WTC11 (cell line): ENCODE measurements at places on chromosomes 13 and 19. TPM values are rescaled to one million over a fixed set of nuclear protein-coding genes. Genes with fewer than 3 reads are reported as not detected.
A peak's percentile ranks its signal among the peaks of the same experiment; 100 is the strongest.

- no peaks in the 10 kb centered on the region; the same call in 1 of the 2 replicates for H3K27me3 ChIP-seq
- H3K4me3 ChIP-seq, result no peak overlapping the region
- no peak overlapping the region for H3K27ac ChIP-seq
- DNase-seq, result no peak
- H3K36me3 ChIP-seq, result no peaks in the 10 kb centered on the region; the same call in 1 of the 2 replicates
These were observed 51.3 kb downstream of the COL4A2 start for GRCh38 chr13:110358381-110358780.

GRCh38 chr13:48410199-48410598 is 2.7 kb downstream of the LPAR6 start:
- peak overlapping the region; percentile 61 for H3K4me3 ChIP-seq
- H3K4me1 ChIP-seq, result peaks cover 24% of the 10 kb centered on the region
- H3K27me3 ChIP-seq, result no peaks in the 10 kb centered on the region
- no peaks in the 10 kb centered on the region for H3K36me3 ChIP-seq
- DNase-seq, result no peak
- H3K27ac ChIP-seq, result no peak overlapping the region

DNA sequence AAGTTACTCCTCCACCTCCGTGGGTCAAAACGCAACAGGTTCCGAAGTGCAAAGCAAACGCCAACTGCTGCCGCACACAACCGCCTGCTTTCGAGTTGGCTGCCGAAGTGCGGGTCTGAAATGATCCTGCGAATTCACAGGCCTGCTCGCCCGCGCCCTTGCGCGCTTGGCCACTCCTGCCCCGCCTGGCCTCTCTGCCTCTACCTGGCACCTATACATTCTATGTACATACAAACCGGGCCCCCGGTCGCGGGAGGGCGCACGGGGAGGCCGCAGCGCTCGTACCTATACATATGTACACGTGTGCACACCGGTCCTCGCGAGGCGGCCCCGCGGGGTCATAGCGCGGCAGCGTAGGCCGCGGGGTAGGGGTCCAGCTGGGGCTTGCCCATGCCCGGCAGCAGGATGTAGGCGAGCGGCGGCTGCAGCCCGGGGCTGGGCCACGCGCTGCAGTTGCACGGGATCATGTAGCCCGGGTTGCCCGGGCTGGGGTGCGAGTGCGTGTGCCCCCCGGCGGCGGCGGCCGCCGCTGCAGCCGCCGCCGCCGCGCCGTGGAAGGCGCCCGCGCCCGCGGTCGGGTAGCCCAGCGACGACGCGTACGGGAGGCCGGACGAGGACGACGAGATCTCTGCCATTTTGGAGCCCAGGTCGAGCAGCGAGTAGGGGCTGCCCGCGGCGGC is 1.3 kb downstream of the SOX21 start:
- DNase-seq, result peak; percentile 53
- no peak overlapping the region for H3K27ac ChIP-seq
- H3K27me3 ChIP-seq, result peaks cover 85% of the 10 kb centered on the region
- peaks cover 57% of the 10 kb centered on the region for H3K4me1 ChIP-seq

GRCh38 chr13:112968380-112968909 is 569 bp upstream of the MCF2L start:
- H3K4me3 ChIP-seq, result peak overlapping the region; percentile 59
- H3K27ac ChIP-seq, result no peak overlapping the region
- peaks cover 16% of the 10 kb centered on the region for H3K27me3 ChIP-seq
- H3K4me1 ChIP-seq, result peaks cover 11% of the 10 kb centered on the region

GRCh38 chr19:47122359-47123335 is 8.0 kb upstream of the SAE1 start:
- peaks cover 4% of the 10 kb centered on the region for H3K4me1 ChIP-seq
- no peak for DNase-seq
- no peaks in the 10 kb centered on the region for H3K36me3 ChIP-seq

TMEM221 gene
- total RNA-seq, result 1.2 to 2.9 TPM (median 2.3 TPM) in 3 replicates

SMIM44 gene
- total RNA-seq, result not detected in 3 replicates

- H3K36me3 ChIP-seq, result no peaks in the 10 kb centered on the region; the same call in 1 of the 2 replicates
- H3K4me1 ChIP-seq, result peaks cover 18% of the 10 kb centered on the region
- peak overlapping the region; percentile 98; the same call in 1 of the 2 replicates for H3K27ac ChIP-seq
- no peaks in the 10 kb centered on the region for H3K27me3 ChIP-seq
These were observed 1.8 kb downstream of the RABAC1 start for GRCh38 chr19:41957161-41957837.

RYR1 gene
- 19.8 to 24.2 TPM (median 21.1 TPM) in 3 replicates for total RNA-seq

KASH5 gene
- total RNA-seq, result 0.14 to 0.42 TPM in 2 of 3 replicates, not detected in the other

DNA sequence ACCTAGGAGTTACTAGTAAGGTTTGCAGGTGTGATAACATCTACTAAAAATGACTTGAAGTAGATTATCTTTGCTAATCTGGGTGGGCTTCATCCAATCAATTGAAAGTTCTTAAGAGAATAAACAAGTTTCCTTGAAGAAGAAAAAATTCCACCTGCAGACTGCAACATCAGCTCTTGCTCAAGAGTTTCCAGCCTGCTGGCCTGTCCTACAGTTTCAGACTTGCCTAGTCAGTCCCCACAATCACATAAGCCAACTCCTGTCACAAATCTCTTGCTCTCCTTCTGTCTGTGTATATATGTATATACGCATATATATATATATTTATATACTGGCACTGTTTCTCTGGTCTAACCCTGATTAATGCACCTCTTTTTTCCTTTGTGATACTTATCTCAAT is 67.3 kb upstream of the ITM2B start:
- H3K27ac ChIP-seq, result no peak overlapping the region
- H3K4me3 ChIP-seq, result no peak overlapping the region
- no peak for DNase-seq
- H3K36me3 ChIP-seq, result no peaks in the 10 kb centered on the region
- H3K4me1 ChIP-seq, result peaks cover 16% of the 10 kb centered on the region
- H3K27me3 ChIP-seq, result no peaks in the 10 kb centered on the region; the same call in 1 of the 2 replicates

- H3K4me3 ChIP-seq, result no peak overlapping the region
- H3K36me3 ChIP-seq, result no peaks in the 10 kb centered on the region
- no peak overlapping the region for H3K27ac ChIP-seq
- no peak for DNase-seq
These were observed 6.4 kb upstream of the MAP2K7 start for GRCh38 chr19:7897292-7897691.

DNA sequence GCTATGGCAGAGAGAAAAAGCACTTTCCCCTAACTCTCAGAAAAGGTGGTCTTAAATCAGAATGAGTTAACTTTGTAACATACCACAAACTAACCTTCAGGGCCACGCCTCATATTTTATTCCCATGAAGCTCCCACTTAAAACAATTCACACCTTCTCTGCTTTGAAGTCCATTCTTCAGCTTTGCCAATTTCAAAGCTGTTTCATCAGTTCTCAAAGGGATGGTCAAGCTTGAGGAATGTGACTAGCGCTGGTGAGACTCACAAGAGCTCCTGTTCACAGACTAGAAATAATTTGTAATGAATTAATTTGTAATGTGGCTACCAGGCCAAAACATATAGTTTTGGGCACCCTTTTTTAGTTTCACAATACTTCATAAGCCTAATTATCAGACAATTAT is 68.2 kb downstream of the STK24 start:
- H3K27me3 ChIP-seq, result no peaks in the 10 kb centered on the region
- peaks cover 2% of the 10 kb centered on the region; the same call in 1 of the 2 replicates for H3K36me3 ChIP-seq
- H3K4me3 ChIP-seq, result no peak overlapping the region
- peak overlapping the region; percentile 83 for H3K27ac ChIP-seq

DNA sequence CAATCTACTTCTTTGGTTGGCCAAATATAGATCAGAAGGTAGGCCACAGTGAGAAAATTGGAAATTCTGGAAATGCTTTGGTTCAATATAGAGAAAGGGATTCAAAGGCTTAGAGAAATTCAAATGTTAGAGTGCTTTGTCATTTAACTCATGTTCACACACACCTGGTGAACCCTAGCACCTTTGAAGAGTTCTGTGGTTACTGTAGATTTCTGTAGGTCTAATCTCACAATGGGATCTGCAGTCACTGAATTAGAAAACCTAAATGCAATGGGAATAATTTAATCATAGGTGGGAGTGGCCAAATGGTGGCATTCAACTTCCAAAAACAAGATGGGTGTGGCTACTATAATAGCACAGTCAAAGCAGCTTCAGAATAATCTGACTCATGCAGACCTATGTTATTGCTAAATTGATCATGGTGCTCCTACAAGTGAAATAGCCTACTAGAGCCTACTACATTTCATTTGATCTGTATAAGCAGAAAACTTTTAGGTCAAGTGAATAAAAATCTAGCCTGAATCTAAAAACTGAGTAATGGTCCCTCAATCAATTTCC is 1152.9 kb downstream of the PCDH9 start:
- H3K4me3 ChIP-seq, result no peak overlapping the region
- H3K27me3 ChIP-seq, result no peaks in the 10 kb centered on the region
- peaks cover 4% of the 10 kb centered on the region; the same call in 1 of the 2 replicates for H3K4me1 ChIP-seq

DNA sequence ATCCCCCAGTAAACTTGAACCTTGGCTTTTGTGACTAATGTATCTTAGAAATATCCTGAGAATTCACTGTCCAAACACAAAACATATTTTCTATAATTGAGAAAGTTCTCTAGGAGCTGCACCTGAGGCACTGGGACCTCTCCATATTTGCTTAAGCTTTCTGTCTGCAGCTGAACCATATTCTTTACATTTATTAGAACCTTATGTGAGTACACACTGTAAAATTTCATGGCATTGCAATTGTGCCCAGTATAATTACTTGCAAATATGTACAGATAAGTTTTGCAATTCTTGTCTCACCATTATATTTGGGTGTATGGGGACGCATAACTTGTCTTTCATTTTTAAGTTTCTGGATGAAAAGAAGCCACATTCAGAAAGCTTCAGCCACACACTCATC is 280.7 kb upstream of the KLHL1 start:
- peaks cover 58% of the 10 kb centered on the region for H3K27me3 ChIP-seq
- H3K27ac ChIP-seq, result no peak overlapping the region
- DNase-seq, result no peak
- no peak overlapping the region for H3K4me3 ChIP-seq

SMIM24 gene
- 2.8 to 9.9 TPM (median 7.4 TPM) in 3 replicates for total RNA-seq

DNA sequence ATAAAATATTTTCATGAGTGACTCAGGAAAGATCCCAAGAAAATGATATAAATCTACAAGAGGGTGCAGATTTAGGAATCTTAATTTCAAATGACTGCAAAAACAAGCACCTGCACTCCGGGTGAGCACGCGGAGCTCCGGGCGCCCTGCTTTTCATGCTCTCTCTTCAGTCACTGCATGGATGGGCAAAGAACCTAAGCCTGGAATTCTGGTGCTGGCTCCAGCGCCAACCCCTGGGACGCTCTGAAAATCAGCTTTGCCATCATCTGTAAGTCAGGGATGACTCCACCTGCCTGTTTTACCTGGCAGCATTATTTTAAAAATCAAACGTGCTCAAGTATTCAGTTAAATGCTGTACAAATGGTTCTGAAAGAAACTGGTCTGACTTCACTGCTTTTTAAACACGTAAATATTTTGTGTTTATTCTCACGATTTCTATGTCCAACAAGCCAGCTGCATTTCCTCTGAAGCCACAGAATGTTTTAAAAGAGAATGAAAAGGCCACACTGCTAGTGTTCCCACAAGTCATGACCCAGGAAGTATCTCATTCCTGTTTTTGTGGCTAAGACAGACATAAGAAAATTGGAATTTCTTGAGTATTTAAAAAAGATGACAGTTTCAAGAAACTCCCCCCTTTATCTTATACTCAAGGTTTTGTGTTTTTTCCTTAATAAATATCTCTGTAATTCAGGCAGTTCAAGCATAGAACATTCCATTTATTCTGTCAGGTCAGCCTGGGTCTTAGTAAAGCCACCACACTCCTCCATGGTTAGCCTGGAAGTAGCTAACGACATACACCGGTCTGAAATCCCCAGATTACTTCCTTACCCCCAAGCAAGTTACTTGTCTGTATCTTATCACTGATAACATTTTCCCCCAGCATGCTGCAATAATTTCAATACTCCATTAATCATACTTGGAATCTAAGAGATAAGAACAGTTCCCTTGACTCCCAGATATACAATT is 81.1 kb downstream of the COL4A1 start:
- DNase-seq, result no peak
- no peak overlapping the region; the same call in 1 of the 2 replicates for H3K27ac ChIP-seq
- H3K4me3 ChIP-seq, result no peak overlapping the region
- H3K4me1 ChIP-seq, result peaks cover 20% of the 10 kb centered on the region
- H3K27me3 ChIP-seq, result no peaks in the 10 kb centered on the region

- H3K4me1 ChIP-seq, result peaks cover 40% of the 10 kb centered on the region
- DNase-seq, result peak; percentile 54
- H3K27me3 ChIP-seq, result peaks cover 8% of the 10 kb centered on the region
- H3K4me3 ChIP-seq, result peak overlapping the region; percentile 89
- H3K36me3 ChIP-seq, result peaks cover 14% of the 10 kb centered on the region; the same call in 1 of the 2 replicates
These were observed 9.0 kb downstream of the ZNF808 start for GRCh38 chr19:52536448-52536800.

COL5A3 gene
- 0.81 to 1.2 TPM (median 0.96 TPM) in 3 replicates for total RNA-seq

- DNase-seq, result peak; percentile 50
- H3K27ac ChIP-seq, result no peak overlapping the region
- peaks cover 23% of the 10 kb centered on the region for H3K4me1 ChIP-seq
- no peak overlapping the region for H3K4me3 ChIP-seq
- H3K36me3 ChIP-seq, result no peaks in the 10 kb centered on the region
These were observed 28.1 kb upstream of the SIAH3 start for GRCh38 chr13:45879666-45880065.

IL27RA gene
- 11.8 to 12.2 TPM (median 12.0 TPM) in 3 replicates for total RNA-seq

- H3K4me3 ChIP-seq, result no peak overlapping the region
- H3K27me3 ChIP-seq, result no peaks in the 10 kb centered on the region
- peaks cover 24% of the 10 kb centered on the region for H3K4me1 ChIP-seq
- H3K36me3 ChIP-seq, result no peaks in the 10 kb centered on the region
- no peak overlapping the region for H3K27ac ChIP-seq
These were observed 20.0 kb upstream of the SPACA7 start for GRCh38 chr13:112356190-112356589.

YJU2 gene
- 24.3 to 26.5 TPM (median 25.2 TPM) in 3 replicates for total RNA-seq

DNA sequence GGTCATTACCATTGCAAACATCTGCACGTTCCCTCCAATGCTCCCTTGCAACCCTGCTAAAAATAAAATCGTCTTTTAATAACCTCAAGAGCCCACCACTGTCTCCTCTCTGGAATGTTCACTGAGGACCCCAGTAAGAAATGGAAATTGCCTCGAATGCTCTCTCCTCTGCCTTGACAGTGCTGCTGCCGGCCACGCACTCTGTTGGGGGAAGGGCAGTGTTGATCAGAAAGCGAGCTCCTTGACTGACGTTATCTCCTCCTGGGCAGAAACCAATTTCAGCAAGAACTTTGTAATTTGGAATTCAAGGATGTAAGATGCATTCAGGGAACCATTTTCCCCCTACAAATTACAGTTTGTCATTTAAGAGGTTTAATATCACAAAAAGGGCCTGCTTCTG is 718.5 kb downstream of the UQCRFS1 start:
- DNase-seq, result no peak
- 0 out of 2 replicates have a peak overlapping the region, but pooled peaks have one; percentile 71 for H3K27ac ChIP-seq
- H3K36me3 ChIP-seq, result no peaks in the 10 kb centered on the region
- H3K27me3 ChIP-seq, result no peaks in the 10 kb centered on the region

CSNK1A1L gene
- total RNA-seq, result not detected in 3 replicates

GRCh38 chr19:38837656-38838121 is 6.1 kb upstream of the ECH1 start:
- no peak overlapping the region for H3K4me3 ChIP-seq
- no peaks in the 10 kb centered on the region for H3K27me3 ChIP-seq
- peaks cover 68% of the 10 kb centered on the region for H3K36me3 ChIP-seq
- no peak for DNase-seq
- no peak overlapping the region for H3K27ac ChIP-seq

- H3K36me3 ChIP-seq, result 0 out of 2 replicates have a peak, but pooled peaks cover 2% of the 10 kb centered on the region
- no peak within 1 kb of the TSS for H3K27ac ChIP-seq
- peak; percentile 97 for DNase-seq
These were observed at the start of gene PNMA8B for GRCh38 chr19:46495786-46496099. Gene PNMA8B, minus strand, starts transcription at chr19:46495867. Its CDS starts 402 bp downstream, at chr19:46495465.
